ENCODE measurements at places on chromosomes 11 and 22.

GRCh38 chr22:44147821-44148574 lies 32.7 kb upstream of the PARVG start:
- no peak for DNase-seq

DNA sequence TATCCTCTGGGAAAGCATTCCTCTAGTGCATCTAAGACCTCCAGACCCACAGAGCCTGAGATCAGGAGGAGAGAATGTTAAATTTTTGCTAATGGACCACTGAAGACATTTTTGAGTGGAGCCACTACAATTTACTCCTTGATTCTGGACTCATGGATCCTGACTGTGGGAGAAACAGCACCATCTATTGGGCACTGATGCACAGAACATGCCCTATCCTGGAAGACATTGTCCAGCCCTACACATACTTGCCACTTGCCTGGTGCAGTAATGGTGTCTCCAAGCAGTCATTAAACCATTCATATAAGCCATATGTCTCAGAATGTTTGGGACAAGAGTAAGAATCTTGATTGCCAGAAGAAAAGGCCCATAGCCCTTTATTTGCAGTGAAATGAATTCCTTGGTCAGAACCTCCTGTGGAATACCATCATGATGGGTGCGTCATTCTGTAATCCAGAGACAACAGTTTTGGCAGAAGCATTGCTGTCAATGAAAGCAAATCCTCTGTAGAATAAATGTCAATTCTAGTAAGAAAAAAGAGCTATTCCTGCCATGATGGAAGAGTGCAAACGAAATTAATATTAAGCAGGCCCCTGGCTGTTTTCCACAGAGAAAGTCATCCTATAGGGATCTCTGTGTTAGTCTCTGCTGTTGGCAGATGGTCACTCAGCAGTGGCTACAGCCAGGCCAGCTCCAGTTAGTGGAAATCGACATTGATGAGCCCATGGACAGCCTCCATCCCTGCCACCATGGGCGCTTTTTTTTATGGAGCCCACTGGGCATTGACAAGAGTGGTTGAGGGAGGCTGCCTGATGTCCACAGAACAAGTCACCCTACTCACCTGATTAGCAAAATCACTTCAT lies 43.5 kb downstream of the GGTLC2 start:
- no peak for DNase-seq

GRCh38 chr11:65429068-65429681 lies 6.6 kb downstream of the NEAT1 start:
- no peak for DNase-seq

DNA sequence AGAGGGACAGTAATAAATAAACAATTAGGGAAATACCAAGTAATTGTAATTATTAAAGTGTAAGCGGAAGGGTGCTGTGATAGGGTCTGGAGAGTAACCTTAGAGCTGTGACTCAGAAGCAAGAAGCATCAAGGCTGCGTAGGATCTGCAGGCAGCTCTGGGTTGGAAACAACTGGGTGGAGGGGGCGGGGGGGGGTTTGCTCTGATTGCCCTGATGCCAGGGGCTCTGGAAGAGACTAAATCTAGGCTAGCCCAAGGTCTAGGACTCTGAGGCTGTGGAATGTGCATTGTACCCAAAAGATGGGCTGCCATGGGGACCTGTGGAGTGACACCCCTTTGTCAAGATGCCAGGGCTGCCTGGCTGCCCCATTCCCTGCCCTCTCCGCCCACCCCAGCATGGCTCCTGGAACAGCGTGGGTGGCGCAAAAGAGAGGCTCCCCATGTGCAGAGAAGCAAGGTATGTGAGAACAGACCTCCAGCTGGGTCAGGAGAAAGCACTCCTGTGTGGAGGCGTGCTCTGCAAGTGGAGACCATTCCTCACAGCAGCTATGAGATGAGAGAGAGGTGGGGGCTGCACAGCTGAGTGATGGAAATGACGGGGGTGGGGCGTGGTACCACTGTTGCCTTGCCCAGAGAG lies 101.1 kb upstream of the CRYBB3 start:
- DNase-seq: no peak

DNA sequence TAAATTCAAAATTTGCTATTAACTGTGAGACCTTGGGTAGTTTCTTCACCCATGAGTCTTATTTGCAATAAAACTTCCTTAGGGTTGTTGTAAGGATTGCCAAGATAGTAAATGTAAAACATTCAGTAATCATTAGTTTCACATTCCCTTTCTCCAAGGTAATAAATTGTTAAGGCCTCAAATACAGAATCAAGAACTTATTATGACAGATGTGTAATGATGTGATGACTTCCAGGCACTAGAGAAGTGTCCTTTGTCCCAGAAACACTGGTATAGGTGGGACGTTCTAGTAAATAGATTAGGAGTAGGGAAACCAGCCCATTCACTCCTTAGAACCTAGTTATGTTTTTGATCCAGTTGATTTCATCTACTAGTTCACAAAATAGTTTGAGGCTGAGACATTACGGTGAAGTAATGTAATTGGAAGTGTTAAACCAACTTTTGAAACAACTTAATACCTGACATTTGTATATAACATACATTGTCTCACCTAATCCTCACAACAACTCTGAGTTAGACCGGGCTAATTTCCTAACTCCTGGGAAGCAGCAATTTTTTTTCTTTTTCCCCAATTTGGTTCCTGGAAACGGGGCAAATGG lies 25.5 kb downstream of the CTNND1 start:
- no peak for DNase-seq

GRCh38 chr11:93271596-93271995 lies 58.9 kb upstream of the DEUP1 start:
- DNase-seq: no peak

DNA sequence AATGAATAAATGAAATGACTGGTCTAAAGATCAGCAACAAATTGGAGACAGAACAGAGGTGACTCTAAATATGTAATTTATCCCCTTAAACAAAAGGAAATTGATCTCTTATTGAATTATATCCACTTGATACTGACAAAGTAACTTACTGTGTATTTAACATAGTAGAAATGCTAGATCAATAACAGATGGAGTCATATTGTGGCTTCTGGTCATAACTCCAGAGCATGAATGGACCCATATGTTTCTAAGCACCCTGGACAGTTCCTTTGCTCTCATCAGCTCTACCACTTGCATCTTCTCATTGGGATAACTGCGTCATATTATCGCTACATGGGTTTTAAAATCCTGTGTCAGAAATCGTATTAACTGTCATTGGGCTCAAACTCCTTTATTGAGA lies 222.3 kb downstream of the ETS1 start:
- no peak for DNase-seq

DNA sequence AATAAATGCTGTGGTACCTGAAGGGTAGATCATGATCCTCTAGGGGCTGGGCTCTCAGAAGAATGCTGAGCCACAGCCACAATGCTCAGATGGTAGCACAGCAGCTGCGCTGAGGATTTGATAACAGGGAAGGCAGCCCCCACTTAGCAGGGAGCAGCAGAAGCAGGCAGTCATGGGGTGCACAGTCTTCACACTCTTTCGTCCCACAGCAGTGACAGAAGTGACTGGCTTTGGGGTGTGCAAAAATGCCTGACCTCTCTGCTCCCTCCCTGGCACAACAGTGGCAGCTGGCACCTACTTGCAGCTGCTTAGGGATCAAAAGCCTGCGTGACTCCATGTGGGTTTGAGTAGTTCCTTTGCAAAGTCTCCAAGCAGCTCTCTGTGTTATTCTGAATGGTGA lies 1349.8 kb upstream of the RAG2 start:
- DNase-seq: no peak
